Stomach (tissue), 19 donors: ENCODE measurements at places on chromosomes 1 and 21. TPM values are rescaled to one million over a fixed set of nuclear protein-coding genes. Genes with fewer than 3 reads are reported as not detected.

- no peaks in the 10 kb centered on the region for H3K27me3 ChIP-seq
- no peak overlapping the region for H3K4me3 ChIP-seq
- peak; percentile 88 for DNase-seq
- H3K36me3 ChIP-seq: peaks cover 9% of the 10 kb centered on the region
Observed at GRCh38 chr1:184075055-184076029, 23.8 kb downstream of the TSEN15 start.

DNA sequence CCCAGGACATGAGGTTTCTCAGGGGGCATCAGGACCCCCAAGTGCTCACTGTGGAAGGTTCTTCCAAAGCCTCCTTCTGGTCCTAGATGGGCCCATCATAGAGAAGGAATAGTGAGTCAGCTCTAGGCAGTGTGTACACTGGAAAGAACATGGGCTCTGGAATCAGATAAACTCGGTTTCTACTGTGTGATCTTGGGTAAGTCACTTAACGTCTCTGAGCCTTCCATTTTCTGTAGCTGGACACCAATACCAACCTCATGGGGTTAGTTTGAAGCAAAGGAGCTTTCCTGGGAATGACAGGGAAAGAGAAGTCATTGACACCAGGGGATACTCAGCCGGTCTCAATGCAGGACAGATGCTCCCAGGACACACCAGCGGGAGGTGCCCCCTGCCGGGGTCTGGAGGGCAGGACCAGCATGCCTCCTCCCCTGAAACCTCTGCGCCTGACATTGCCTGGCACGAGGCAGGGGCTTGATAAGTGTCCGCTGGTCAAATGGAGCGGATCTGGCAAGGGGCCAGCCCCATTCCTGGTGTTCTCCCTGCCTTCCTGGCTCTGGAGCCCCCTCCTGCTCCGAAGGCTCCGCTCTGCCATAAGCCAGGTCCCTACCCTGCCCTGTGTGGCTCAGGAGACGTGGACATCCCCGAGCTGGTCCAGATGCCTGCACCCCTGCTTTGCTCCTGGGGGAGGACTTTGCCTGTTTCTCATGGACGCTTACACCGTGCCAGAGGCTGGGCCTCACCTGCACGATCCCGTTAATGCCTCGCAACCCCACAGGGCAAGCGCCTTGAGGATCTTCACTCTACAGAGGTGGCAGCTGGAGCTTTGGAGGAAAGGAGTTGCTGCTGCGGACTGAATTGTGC, 52.8 kb downstream of the EDN2 start:
- peak; percentile 34 for DNase-seq
- no peak overlapping the region for H3K4me3 ChIP-seq
- peaks cover 22% of the 10 kb centered on the region for H3K4me1 ChIP-seq
- no peaks in the 10 kb centered on the region for H3K27me3 ChIP-seq
- H3K27ac ChIP-seq: peak overlapping the region; percentile 31

Gene CDKN2C
- 9.4 TPM for total RNA-seq

DNA sequence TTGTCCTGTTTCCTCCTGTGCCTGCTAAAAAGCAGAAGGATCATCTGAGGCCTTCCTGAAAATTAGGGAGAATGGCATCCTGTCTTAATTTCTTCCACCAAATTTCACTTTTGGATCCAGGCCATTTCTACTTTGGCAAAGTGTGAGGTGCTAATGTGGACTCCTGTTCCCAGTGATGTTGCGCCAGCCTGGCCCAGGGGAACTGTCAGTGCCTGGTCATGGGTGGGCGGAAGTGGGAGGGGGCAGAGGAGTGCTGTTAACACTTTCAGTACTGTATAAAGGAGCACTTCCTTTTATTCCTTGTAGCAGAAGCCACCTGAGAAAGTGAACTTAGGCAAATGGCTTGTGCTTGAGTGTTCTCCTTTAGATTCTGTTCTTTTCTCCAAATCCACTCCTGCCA, 19.9 kb downstream of the ELAPOR1 start:
- H3K4me1 ChIP-seq: peaks cover 16% of the 10 kb centered on the region
- no peaks in the 10 kb centered on the region for H3K27me3 ChIP-seq
- H3K4me3 ChIP-seq: no peak overlapping the region
- peak overlapping the region; percentile 88 for H3K27ac ChIP-seq
- no peaks in the 10 kb centered on the region for H3K36me3 ChIP-seq
- no peak for DNase-seq

DNA sequence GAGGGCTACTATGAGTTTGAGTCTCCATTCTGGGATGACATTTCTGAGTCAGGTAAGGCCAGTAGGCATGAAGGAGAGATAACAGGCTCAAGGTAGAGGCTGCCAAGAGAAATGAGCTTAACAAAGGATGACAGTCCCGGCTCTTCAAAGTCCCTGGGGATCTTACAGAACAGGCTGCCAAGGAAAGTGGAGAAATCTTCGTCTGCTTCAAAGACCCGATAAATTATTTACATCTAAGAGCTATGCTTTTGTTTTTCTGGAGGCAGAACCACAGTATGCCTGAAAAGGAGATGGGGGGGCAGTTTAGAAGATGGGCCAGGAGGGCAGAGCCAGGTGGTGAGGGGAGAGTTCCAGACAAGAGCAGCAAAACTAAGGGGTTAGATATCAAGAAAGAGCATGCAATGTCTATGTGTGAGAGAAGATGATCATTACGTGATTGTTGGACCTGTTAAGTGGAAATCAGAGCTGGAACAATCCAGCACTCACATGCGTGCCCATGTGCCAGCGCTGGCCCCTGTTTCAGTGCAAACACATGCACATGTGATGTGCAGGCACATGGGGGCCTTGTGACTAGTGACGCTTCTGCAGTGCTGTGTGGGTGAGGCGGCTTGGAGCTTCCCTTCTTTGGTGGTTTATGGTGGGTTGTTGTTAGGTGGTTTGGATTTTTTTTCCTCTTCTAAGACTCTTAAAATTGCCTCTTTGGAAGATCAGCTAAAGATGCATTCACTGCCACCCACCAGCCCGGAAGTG, 25.7 kb downstream of the CAMK1G start:
- no peak for DNase-seq
- no peaks in the 10 kb centered on the region for H3K27me3 ChIP-seq
- H3K36me3 ChIP-seq: peaks cover 9% of the 10 kb centered on the region
- H3K27ac ChIP-seq: no peak overlapping the region
- H3K4me1 ChIP-seq: no peaks in the 10 kb centered on the region
